ENCODE measurements at places on chromosomes 3 and 15.

GRCh38 chr3:178750639-178751300, 214.5 kb downstream of the KCNMB2 start:
- DNase-seq, result no peak

GRCh38 chr3:25508433-25508832, 80.4 kb downstream of the RARB start:
- no peak for DNase-seq

DNA sequence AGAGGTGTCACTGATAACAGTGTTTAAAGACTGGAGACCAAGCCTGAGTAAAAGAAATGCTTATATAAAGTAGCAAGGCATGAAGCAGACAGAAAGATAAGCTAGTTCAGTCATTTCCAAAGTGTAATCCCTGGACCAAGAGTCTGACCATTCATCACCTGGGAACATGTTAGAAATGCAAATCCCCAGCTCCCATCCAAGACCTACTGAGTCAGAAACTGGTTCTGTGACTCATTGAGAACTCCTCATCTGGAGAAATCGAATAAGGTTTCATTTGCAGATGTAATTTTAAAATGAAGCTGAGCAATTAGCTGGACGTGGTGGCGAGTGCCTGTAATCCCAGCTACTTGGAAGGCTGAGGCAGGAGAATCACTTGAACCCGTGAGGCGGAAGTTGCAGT, 473.9 kb upstream of the UBE2E2 start:
- no peak for DNase-seq

DNA sequence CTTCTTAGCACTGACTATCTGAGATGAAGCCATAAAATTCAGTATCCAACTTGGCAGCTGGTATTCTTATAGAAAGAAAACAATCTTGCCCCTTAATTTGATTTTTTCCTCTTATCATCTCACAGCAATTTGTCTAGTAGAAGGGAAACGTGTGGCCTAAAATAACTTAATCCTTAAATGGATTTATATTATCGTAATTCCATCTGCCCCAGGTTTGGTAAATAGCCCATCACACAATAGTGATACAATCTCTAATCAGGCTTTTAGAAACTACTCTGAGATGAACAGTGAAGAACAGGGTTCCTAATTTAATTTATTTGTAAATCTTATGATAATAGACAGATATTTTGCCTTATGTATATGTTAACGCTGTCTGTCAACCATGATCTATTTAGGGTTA, 24.8 kb downstream of the PEX5L start:
- no peak for DNase-seq

DNA sequence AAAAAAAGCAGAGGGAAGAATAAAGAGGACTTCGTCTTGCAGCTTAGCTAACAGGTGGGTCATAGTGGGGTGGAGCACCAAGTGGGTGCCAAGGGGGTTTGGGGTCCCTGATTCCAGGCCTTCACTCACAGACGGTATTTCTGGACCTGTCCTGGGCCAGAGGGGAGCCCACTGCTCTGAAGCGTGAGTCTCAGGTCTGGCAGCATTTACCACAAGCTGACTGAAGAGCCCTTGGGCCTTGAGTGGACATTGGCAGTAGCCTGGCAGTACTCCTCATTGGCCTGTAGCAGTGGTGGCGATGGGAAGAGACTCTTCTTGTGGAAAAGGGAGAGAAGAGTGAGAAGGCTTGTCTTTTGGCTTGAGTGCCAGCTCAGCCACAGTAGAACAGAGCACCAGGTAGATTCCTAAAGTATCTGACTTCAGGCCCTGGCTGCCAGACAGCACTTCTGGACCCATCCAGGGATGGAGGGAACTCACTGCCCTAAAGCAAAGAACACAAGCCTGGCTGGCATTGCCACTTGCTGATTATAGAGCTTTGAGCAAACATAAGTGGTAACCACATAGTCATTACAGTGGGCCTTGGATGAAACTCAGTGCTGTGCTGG, 72.9 kb downstream of the GLDN start:
- no peak for DNase-seq

DNA sequence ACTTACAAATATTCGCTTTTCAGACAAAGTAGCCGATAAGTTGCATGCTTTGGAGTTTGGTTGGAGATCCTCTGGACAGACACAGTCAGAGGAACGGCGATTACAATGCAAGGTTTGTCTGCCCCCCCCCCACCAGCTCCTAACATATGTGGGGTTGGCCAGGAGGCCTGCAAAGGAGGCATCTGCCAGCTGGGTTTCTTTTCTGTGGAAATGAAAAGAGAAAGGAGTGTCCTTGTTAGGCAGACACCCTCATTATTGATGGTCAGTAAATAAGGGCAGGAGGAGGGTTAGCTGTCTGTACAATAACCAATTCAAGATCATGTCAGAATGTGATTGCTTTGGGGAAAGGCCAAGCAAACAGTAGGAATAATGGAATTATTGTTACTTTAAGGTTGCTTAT, 49.1 kb downstream of the TLNRD1 start:
- no peak for DNase-seq

GRCh38 chr15:49793943-49794342, 173.1 kb downstream of the DTWD1 start:
- no peak for DNase-seq

DNA sequence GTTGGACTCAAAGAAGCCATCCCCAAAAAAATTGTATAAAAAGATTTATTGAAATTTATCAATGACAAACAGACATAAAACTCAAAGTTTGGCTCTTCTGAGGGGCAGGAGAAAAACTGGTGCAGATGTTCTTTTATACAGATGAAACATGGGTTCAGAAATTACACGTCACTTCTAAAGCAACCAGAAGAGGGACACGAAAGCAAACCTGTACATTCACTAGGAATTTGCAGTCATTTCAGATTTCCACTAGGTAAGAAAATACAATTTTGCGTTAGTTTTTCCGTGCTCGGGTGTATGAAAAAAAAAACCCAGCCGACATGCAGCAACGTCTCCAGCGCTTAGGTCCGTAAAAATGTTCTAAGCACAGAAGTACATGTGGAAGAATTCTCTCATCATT, 41.8 kb downstream of the ANP32A start:
- DNase-seq, result no peak

DNA sequence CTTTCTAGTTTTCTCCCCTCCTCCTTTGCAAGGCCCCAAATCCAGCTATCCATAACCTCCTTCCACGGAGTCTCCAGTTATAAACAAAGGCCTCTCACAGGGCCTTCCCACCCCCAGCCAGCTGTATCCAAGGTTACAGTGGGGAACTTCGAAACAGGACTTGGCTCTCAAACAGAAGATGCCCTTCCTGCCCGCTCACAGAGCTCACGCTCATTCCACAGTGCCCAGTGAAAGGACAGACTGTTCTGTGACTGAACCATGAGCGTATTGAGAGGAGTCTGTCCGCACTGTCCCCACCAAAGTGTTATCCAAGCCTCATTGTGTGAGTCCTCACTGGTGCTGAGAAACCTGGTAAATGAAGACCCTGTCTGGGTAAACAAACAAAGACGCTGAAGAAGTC, 35.4 kb downstream of the ARHGAP31 start:
- DNase-seq, result no peak

DNA sequence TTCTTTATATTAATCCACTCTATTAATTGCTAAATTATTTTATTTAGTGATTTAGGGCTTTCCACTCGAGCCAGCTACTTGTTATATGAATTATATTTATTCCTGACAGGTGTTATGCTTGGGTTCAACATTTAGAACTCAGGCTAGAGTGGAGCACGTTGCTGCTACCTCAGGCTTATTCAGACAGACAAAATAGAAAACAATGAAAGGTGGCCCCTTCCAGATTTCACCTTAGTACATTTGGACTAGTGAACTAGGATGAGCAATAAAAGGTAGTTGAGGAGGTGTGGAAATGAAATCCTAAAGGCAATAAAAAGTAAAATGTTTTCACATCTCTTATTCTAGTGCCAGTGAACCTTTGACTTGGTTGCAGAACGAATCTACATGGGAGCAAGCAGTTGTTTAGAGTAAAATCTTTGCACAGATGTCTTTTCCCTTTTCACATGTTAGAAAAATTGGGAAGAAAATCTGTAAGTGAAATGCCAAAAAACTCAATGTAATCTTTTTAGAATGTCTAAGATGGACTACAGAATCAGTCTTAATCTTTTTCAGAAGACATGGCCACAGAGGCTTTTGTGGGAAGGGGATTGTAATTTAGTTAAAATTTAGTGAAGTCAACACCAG, 63.8 kb downstream of the AKAP13 start:
- DNase-seq, result no peak

- DNase-seq, result no peak
Observed at GRCh38 chr3:55000546-55000945, 72.7 kb upstream of the LRTM1 start.

GRCh38 chr3:161568671-161569070, 72.1 kb downstream of the OTOL1 start:
- DNase-seq, result no peak

GRCh38 chr3:69993757-69994156, 5.8 kb upstream of the SAMMSON start:
- no peak for DNase-seq

DNA sequence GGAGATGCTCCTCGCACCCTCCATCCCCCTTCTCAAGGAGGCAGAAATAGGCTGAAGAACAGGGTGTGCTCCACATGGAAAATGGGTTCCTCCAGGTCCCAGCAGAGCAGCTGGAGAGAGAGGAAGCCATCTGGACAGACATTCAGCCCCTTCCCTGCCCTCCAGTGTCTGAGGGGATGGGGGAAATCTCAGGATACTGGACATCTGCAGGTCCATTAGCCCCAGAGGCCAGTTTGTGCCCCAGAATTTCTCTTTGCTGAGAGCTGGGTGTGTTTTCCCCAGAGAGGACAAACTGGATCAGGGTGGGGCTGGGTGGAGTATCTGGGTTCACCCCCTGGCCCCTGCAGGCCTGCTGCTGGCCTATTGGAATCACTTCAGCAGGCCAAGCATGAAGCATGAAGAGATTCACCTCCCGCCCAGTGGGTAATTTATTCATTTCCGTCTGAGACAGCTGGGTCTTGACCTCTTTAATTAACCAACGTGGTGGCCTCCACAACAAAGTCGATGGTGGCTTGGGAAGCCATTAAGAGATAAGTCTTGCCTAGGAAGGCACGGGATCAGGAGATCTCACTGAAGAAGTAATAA, 4.6 kb downstream of the FAM3D start:
- DNase-seq, result no peak

GRCh38 chr3:187025656-187026316, 95.5 kb downstream of the ST6GAL1 start:
- no peak for DNase-seq

GRCh38 chr3:32901005-32901932, 50.2 kb upstream of the CCR4 start:
- DNase-seq, result no peak

DNA sequence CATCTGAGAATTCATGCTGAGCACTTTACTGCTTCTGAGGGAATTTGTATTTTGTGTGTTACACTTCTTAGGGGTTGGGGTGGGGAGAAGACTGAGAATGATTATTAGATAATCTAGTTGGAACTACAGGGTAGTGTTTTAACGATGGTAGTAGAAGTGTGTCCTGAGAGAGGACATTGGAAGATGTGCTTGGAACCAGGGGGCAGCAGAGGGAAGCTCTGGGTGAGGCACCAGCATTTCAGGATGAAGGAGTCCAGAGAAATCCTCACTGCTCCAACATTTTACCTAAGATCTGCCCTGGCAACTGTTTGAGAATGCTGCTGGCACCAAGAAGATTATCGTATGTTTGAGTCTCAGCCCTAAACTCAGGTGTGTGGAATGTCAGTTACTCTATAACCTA, 145.5 kb downstream of the SQOR start:
- DNase-seq, result no peak

GRCh38 chr3:190746531-190746930, 116.0 kb downstream of the GMNC start:
- no peak for DNase-seq

GRCh38 chr15:95739131-95739530, 591.4 kb upstream of the NR2F2 start:
- DNase-seq, result no peak

DNA sequence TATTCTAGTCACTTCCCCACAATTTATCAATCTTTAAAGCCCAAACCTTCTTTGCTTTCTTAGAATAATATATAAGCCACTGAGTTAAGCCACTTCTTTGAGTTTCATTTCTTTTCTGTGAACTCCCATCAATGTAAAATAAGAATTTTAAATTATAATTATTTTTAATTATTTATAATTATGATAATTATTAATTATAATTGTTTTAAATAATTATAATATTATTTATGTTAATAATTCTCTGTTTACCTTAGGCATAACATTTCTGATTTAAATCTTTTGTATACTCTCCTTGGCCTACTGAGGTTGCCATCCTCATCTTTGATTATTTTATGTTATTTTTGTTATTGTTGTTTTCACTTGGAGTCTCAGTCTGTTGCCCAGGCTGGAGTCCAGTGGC, 644.2 kb downstream of the ROBO2 start:
- no peak for DNase-seq

- DNase-seq, result no peak
Observed at GRCh38 chr15:36372968-36373367, 206.5 kb upstream of the CDIN1 start.

DNA sequence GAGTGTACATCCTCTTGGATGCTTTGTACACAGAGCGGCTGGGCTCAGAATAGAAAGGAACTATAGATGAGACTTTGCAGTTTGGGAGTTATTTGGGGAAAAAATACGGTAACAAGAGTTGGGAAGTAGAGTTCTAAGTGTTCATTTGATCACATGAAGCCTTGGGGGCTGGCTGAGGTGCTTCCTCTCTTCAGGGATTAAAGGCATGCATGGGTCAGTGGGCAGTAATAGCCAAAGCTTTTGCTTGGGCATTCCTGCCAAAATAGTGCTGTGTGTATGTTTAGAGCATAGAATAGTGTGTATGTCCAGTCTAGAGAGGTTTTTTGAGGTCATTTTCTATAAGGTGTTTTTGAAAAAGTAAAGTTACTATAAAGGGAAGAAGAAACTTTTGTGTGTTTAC, 12.8 kb downstream of the AKAP13 start:
- no peak for DNase-seq

GRCh38 chr15:50380089-50380488, 25.1 kb upstream of the GABPB1 start:
- DNase-seq, result no peak

GRCh38 chr15:26132811-26133210, 269.7 kb upstream of the ATP10A start:
- no peak for DNase-seq

GRCh38 chr3:66115858-66116654, 77.3 kb upstream of the MAGI1 start:
- peak; percentile 54 for DNase-seq

DNA sequence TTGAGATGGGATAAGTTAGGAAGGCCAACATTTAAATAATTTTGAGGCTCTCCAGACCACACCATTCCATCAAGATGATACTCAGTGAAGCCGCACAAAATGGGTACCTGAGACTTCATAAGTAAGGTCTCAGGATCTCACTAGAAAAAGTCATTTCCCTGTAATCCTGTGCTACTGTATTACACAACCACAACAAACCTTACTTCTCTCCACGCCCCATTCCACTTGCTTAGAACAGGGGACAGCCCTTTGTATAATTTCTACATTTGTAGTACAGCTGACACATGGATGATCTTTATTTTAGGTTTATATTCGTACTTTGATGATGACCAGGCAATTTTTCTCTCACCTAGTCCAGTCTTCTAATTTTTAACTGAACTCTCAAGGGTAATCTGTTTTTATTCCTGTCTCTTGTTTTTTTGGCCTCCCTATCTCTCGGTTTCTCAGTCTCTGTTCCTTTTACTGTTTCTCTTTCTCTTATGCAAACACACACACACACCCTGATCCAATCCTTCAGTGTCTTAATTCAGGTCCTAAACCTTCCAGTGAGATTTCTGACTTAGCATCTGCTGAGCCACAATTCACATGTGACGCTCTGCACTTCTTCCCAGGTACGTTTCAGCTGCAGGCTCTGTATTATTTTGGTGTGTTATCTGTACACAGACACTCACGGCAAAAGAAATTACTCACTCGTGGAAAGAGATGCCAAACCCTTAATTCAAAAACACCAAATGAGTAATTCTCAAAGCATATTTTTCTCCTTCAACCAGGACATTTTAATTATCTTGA, 223.2 kb upstream of the THBS1 start:
- DNase-seq, result no peak
